NCI-H1694 treated with DMSO at 0.1 percent for 48 hours (cell line): ENCODE measurements at places on chromosomes 12 and 14.

DNA sequence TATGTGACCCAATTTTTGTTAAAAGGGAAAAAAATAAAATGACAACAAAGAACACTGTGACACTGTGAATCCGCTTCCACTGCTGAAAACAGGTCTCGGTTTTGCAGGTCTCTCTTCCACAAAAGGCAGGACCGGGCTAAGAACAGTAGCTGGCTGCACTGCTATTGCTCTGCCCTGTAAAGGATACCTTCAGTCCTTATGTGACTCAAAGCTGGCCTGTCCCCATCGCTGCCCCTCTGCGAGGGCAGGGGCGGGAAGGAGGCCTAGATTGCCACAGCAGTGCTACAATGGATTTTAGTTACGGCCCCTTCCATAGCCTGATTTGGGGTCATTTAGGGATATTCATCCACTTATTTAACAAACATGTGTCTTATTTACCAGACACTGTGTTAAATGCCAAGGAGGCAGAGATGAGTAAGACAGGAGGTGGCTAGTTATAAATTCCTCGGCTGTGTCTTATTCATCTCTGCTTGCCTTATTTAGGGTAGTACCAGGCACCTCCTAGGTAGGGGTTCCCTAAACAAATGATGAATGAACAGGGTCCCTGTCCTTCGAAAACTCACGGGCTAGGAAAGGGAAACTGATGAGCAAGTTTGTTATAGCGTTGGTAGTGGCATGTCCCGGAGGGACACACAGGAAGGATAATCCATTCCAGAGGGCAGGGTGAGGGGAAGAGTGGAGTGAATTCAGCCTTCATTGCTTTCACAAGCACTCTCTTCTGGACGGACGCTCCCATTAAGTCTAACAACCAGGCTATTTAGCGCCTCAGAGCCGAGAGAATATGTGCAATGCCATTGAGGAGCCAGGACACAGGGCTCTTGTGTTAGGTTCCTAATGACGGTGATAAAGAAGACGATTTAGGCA lies 73.3 kb downstream of the EID3 start:
- no peak for DNase-seq

- DNase-seq: no peak
Measured at GRCh38 chr12:50188241-50188781, 21.1 kb upstream of the CERS5 start.

- peak; percentile 79 for DNase-seq
Measured at GRCh38 chr14:69055999-69056788, 77.1 kb upstream of the ACTN1 start.

DNA sequence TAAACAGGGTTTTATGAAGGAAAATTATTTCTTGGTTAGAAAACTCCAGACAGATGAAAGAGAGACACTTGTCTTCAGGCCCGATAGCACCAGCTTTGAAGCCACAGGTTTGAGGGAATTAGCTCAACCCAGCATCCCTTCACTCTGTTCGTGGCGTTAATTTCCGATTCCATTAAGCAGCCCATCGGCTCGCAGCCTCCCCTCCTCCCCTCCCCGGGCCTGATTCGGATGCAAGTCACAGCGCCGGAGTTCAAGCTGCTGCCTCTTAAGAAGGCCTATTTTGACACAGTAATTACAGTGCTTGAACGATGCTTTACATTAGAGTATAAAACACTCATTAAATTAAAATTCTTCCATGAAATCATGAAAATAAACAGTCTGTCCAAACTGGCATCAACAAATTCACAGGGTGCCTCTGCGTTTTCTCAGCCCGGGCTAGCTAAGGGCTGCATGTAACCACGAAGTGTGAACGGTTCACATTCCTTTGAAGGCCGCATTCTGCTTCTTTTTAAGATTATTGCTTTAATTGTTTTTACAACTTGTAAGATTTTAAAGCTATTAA lies 145.8 kb downstream of the DICER1 start:
- DNase-seq: no peak

DNA sequence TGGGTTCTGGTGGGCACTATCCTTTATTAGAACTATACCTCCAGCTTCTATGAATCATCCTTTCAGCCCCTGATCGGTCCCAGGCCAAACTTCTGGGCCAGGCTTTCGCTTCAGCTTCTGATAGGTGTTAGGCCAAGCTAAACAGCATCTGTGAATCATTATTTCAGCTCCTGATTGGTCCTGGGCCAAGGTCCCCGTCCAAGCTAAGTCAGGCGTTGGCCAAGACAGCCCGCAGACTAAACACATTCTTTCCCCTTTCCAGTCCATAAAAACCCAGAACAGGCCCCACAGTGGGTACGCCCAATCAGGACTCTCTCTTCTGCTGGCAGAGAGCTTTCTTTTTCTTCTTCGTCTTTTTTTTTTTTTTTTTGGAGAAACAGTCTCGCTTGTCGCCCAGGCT lies 1808.9 kb upstream of the SEL1L start:
- DNase-seq: no peak

GRCh38 chr12:65741656-65742017 lies 82.6 kb upstream of the HMGA2 start:
- no peak for DNase-seq

DNA sequence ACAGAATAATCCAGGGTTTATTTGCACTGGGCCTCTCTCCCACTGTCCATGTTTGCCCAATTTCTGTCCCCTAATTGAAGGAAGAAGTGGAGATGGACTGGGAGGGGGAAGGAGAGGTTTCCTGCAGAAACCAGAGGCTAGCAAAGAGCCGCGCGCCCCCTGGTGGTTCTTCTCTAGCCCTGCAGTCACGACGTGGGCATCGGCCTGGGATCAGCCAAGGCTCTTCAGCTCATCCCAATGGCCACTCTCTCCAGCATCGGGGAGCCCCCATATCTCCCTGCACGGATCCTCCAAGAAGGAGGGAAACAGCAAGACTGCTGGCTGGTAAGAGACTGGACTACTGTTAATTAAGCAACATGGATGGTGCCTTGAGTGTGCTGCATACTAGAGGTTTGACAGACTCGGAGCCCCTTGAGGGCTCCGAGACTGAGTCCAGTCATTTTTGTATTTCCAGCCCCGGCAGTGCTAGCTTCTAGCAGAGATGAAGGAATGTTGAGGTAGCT lies 18.7 kb downstream of the ZBTB39 start:
- peak; percentile 38 for DNase-seq

DNA sequence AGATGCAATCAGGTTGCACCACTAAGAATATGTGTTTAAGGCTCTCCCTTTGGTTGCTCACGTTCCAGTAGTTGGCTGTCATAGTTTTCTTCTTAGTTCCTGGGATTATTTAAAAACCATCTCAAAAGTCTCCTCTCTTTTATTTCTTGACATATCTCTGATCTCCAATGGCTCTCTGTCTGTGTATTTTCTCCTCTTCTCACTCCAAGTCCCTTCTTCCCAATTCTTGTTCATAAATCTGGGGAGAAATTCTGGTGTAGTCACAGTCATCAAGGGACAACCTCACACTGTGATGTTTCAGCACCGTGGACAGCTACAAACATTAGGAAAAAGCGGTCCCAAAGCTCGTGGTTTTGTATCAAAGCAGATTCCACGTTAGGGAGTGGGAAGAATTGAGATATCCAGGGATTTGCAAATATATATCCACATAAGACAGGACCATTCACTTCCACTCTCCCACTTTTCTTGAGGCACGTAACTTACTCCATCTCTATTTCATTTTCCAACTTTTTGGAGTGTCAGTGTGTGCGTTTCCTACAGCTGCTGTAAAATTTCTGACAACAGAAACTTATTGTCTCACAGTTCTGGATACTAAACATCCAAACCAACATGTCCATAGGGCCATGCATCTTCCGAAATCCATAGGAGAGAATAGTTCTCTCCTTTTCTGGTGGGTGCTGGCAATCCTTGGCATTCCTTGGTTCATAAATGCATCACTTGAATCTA lies 80.6 kb upstream of the TMEM233 start:
- no peak for DNase-seq

DNA sequence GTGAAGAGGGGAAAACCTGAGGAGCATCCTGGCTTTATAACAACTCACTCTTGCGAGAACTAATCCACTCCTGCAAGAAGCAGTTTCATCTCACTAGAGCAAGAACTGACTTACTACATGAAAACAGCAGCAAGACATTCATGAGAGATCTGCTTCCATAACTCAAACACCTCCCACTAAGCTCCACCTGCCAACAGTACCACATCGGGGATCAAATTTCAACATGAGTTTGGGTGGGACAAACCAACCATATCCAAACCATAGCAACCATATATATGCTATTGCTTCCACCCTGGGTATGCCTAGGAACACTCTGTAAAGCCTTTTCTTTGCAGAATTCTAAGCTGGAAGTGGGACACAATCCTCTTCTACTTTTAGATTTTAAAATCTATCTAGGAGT lies 13.9 kb upstream of the AVPR1A start:
- DNase-seq: no peak

- DNase-seq: no peak
Measured at GRCh38 chr12:132275110-132275531, 54.3 kb downstream of the GALNT9 start.

- no peak for DNase-seq
Measured at GRCh38 chr12:100164153-100164704, 21.6 kb upstream of the BLTP3B start.

- peak; percentile 31 for DNase-seq
Measured at GRCh38 chr12:18158774-18159557, 69.0 kb upstream of the RERGL start.

GRCh38 chr12:71710276-71711125 lies 24.6 kb downstream of the TMEM19 start:
- no peak for DNase-seq

DNA sequence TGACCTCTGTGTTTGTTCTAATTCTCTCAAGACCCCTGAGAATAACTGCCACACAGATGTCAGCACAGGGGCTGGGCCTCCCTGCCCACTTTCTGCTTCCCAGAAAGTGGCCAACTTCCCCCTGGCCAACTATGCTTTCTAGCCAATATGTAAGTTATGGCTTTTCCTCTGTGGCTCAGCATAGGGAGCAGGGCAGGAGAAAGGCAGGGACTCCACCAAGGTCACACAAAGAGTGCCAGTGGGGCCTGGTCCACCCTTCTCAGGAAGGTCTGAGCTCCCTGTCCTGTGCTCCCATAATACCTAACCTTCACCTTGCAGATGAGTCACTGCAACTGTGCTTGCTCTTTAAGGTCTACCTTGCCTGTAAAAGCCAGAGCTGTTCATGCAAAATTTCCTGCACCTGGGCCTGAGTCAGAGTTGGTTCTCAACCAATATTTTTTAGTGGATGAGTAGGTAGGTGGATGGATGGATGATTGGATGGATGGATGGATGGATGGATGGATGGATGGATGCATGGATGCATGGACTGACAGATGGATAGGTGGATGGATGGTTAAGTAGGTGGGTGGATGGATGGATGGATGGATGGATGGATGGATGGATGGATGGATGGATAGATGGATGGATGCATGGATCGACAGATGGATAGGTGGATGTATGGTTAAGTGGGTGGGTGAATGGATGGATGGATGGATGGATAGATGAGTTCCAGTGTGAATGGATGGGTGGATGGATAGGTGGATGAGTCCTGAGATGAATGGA lies 64.2 kb downstream of the DIO3 start:
- DNase-seq: no peak

DNA sequence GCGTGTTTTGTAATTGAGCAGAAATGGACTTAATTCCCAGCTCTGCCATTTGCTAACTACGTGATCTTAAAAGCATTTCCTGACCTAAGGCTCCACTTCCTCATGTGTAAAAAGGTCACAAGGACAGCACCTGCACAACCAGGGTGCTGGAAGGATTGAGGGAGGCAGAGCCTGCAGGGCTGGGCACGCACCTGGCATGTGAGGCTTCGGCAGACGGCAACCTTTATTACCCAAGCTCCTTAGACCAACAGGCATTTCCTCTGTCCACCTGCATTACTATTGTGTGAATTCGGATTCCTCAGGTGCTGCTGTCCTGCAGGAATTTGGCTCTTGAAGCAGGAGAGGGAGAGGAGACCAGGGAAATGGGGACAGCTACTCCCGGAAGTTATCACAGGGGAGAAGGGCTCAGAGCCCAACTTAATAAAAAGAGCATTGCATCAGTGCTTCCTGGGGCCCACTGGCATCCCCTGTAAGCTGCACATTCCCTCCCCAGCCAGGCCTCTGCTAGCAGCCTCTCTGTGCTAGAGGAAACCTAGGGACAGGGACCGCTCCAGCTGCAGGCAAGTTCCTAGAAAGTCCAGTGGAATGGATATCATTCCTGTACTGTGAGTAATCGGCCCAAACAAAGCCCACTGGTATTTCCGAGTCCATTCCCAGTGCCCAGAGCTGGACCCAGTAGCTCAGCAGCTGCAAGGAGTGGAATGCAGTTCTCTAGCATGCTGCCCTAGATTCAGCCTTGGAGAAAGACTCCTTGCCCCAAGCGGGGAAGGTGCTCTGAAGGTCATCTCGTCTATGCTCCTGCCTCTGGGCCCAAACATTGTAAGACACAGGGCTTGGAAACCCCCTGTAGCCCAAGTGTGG lies 157.1 kb upstream of the CCND2 start:
- no peak for DNase-seq

GRCh38 chr12:123075646-123076171 lies 75.2 kb downstream of the PITPNM2 start:
- peak; percentile 53 for DNase-seq

DNA sequence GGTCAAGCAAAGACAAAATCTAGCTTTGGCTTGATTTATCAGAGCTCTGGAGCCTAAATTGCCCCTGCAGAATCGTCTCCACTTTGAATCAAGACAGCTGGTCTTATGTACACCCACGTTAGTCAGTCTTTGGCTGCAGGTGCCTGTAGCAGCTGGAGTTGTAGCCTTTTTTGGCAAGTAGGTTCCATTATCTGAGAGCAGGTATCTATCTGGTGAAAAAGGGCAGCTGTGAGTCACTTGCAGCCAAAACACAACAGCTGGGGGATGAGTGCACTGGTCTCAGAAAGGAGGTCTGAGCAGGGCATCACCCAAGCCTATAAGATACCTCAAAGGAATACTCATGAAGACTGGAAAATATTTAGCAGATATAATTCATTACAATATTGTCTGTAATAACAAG lies 43.6 kb upstream of the KCNH5 start:
- no peak for DNase-seq

DNA sequence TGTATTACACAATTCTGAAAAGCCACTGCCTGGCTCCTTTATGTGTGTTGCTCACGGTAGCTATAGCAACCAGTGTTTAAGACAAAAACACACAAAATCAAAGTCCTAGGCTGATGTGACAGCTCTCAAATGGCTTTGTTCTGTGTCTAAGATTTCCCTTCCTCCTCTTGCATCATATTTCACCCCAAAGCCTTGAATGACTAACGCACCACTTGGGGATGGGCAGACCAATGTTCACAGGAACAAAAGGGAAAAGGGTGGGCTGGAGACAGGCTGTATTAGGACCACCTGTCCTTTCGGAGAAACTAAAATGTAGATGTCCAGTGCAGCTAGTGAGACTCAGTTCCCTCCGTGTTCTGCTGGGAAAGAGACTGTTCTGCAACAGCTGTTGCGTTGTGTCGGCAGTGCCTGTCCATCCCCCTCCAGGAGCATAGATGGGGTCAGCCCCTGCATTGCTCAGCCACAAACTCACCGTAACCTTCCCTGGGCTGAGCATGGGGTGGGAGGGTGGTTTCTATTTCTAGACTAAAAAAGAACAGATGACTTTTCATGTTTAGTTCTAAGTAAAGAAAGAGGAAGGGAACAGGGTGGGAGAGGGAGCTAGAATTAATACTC lies 26.8 kb upstream of the DAAM1 start:
- DNase-seq: no peak
